SW 1271 (cell line): ENCODE measurements at places on chromosomes 12 and 14.

- DNase-seq = no peak
Observed at GRCh38 chr12:124737772-124738635, 125.7 kb downstream of the SCARB1 start.

- no peak for DNase-seq
Observed at GRCh38 chr12:56208006-56208405, 13.7 kb downstream of the RNF41 start.

GRCh38 chr12:13326076-13326475 lies 129.6 kb downstream of the EMP1 start:
- no peak for DNase-seq

GRCh38 chr14:93008381-93008780 lies 85.4 kb downstream of the CHGA start:
- no peak for DNase-seq

DNA sequence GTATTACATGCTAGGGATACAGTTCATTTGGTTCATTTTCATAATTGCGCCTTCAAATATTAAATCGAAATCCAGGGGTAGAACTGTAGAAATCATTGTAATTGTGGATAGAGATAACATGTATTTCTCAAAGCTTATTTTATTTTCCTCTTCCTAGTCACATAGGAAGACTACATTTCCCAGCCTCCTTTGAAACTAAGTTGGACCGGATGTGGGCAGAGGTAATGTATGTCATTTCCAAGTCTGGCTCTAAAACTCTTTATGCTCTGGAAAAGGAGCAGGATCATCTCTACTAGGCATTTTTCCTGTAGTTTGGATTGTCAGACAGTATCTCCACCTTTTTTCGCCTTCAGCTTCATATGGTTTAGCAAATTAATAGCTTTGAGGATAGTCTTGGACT lies 70.1 kb upstream of the CRY1 start:
- DNase-seq = no peak

DNA sequence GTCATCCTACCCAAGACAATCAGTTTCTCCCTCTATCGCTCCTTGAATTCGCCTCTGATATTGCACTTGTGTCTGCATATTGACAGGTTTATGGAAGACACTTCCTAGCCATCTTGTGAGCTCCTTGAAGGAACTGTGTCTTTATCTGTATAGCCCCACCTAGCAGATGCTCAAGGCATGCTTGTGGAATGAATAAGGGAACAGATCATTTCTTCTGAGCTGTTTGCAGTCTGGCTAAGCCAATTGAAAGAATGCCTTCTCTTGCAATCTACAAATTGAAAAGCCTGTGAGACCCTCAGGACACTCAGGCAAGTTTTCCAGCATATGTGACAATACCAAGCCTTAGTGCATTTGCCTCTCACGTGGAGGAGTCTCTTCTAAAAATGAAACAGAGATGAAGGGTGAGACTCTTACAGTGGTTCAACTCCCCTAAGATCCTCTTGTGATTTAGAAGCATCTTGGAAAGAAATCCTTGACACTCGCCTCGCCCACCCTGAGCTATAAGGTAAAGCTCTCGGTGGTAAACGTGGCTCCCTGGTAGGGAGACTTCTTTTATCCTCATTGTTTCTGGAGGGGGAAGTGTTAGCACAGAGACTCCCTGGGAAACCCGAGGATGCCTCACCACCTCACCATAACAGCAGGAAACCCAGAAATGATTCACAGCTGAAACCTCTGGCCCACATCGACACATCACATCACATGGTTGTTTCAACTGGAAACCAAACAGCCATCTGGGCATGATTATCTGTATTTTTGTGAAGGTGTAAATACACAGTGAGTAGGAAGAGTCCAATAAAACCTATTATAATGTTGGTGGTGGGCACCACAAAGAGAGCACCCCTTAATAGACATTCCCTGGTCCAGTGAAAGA lies 112.3 kb upstream of the BCL2L14 start:
- peak; percentile 47 for DNase-seq

GRCh38 chr14:97029800-97030199 lies 232.6 kb downstream of the VRK1 start:
- DNase-seq = no peak

GRCh38 chr12:2844786-2845185 lies 10.0 kb upstream of the NRIP2 start:
- DNase-seq = no peak

DNA sequence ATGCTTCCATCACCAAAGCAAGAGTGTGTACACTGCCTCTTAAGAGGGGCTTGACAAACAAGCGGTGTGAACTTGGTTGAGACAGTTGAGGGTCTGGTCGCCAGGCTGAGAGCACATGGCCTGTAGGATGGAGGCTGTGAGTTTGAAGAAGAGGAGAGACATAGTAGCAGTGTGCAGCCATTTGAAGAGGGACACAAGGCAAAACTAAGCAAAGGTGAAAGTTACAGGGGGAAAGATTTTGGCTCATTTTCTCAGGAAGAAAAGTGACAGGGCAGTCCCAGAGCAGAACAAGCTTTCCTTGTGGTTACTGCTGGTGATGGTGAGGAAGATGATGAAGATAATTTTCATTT lies 11.3 kb upstream of the C12orf76 start:
- DNase-seq = no peak

- DNase-seq = no peak
Observed at GRCh38 chr12:34394211-34395055, 372.1 kb downstream of the ALG10 start.

- no peak for DNase-seq
Observed at GRCh38 chr14:77648520-77649200, 32.2 kb upstream of the SPTLC2 start.

DNA sequence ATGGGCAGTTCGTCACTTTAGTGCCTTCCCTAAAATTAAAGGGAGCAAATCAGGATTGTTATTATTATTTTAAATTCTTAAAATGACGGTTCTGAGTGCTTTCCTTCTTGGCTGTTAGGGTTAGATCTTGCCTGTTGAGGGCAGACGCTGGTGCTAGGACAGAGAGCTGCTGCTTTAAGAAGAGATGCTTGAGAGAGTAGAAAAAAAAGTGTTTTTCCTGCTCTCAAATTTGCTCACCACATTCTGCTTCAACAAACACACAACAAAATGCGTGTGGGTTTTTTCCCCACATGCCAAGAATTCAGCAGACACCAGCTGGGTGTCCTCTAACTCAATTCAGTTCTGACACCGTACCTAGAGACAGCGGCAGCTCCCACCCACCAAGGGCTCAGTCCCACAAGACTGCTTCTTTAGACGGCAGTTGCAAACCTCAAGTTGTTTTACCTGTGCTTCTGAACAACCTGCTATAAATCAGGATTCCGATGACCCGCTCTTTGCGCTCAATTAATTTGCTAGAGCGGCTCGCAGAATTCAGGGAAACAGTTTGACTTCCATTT lies 75.8 kb upstream of the RIN3 start:
- DNase-seq = no peak
